ENCODE measurements at places on chromosomes 11 and 22.

DNA sequence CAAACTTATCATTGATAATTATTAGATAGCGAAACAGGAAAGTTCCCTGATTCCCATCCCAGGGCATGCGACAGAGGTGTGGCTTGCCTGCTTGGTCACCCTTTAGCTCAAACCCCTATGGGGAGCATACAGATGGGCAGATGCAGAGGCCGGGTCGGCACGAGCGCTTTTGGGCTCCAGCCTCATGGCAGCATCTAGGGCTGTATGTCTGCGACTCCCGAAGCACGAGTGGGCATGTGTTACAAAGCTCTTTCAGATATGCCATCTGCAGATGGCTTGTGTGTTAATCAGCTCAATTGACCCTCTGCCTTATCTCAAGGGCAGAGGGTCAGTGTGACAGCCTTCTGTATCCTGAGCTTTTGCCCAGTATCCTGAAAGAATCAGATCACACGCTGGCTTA is 2069.3 kb upstream of the RAG2 start:
- no peak for DNase-seq

DNA sequence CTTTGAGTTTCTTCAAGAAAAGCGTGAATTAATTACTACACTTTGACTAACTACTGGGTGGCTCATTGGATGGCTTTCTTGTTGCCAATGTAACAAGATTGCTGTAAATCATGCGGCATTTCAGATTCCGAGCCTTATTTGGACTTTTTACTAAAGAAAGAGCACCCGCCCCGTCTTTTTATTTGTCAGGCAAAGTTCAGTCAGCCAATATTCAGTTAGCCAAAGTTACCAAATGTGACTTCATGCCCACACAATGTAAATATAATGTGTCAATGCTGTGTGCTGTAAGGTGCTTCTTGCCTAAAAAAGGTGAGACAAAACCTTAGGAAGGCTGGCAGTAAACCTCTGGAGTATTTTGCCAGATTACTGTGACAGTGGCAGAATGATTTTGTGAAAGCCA is 14.8 kb downstream of the FLI1 start:
- DNase-seq = no peak

DNA sequence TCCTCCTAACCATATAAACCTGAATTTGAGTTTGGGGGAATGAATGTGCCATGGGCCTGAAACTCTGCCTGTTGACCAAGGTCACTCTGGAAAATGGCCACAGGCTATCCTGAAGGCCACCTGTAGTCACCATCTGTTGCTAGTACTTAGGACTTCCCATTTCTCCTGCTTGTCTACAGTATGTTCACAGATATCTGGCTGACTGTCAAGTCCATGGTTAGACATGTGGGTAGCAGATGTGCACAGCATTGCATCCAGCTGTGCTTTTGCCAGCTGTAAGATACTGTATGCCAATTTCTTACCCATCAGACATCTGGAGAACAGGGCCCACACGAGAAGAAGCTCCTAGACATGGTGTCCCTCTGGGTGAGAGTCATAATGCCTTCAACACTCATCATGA is 475.4 kb downstream of the INSC start:
- no peak for DNase-seq

DNA sequence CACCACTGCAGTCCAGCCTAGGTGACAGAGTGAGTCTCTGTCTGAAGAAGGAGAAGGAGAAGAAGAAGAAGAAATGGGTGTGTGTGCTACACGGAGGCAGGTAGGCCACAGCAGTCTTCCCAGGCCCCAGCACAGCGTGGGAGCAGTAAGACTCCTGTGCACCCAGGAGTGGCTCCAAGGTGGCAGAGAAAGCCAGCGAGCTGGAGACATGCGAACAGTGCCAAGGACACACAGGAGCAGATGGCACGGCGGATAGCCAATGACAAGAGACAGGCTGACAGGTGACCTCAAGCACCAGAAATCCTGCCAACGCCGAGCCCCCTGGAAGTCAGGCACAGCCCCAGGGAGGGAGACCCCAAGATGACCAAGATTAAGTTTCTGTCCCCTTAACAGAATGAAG is 9.0 kb upstream of the SCGB1A1 start:
- DNase-seq = no peak

DNA sequence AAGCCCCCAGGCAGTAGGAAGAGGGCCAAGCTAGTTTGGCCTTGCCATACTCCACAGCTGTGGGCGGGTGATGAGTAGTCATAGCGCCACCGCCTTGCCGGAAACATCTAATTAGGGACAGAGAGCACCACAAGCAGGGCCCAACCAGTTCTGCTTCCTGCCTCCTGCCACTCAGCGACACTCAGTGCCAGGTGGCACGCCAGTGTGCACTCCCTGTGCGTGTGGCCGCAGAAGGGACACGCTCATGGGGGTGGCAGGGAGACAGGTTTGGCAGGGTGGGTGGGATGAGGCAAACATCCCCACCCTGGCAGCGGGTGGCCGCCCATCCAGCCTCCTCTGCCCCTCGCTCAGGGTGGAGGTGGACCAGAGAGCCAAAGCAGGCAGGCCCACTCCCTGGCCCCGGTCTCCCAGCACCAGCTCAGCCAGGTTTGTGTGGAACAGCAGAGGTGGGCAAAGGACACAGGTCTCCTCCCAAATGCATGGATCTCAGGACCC is 4.9 kb downstream of the OVOL1 start:
- DNase-seq = no peak
